ENCODE measurements at places on chromosomes 3 and 15. TPM values are rescaled to one million over a fixed set of nuclear protein-coding genes. Genes with fewer than 3 reads are reported as not detected.

DNA sequence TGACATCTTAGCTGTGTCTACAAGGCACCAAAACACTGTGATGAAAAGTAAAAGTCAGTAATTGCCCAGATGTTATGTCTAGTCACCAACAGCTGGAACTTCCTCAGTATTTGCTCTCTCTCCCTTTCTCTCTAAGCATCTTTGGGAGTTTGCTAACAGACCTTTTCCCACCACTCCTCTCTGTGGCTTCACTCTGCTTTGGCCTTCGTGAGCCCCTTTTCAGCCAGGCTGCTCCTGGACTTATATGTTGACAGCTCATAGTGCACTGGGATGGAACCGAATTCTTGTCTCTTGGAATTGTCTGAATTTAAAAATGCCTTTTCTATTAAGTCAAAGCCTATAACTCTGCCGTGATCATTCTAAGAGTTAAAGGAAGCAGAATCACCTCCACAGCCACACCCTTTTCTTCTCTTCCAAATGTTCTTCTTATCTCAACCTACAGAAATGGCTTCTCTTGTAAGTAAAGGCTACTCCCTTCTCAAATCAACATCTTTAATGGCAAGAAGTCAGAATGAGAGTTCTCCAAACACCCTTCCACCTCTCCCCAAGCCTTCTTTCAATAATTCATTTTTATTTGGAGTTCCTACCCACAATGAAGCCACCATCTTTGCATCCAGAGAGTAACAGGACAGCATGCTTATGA lies 17.2 kb upstream of the FOXP1 start:
- DNase-seq, result no peak

- DNase-seq, result no peak
These were observed 115.6 kb upstream of the CADPS start for GRCh38 chr3:62990704-62991413.

DNA sequence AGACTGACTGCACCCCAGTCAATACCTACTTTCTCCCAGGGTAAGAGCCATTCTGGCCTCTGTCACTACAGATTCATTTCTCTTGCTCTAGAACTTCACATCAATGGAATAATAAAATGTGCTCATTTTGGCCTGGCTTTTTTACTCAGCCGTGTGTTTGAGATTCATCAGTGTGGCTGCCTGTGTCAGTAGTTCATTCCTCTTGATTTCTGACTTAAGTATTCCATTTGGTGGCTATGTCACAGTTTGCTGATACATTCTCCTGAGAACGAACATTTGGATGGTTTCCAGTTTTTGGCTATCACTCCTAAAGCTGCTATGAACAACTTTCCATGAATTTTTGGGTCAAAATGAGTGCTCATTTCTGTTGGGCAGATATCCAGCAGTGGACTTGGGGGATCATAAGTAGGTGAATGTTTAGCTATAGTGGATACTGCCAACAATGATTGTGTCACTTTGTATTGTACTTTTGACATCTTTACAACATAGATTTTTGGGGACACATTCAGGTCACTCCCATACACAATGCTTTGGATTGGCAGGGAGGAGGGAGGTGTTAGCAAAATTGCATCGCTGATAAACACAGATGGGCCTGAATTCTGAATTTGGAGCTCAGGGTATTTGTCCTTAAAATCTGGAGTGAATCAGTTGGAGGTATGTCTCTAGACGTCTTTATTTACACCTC lies 19.8 kb upstream of the FAM107A start:
- DNase-seq, result no peak

- no peak for DNase-seq
These were observed 60.1 kb upstream of the PRR23E start for GRCh38 chr3:127132876-127133275.

DNA sequence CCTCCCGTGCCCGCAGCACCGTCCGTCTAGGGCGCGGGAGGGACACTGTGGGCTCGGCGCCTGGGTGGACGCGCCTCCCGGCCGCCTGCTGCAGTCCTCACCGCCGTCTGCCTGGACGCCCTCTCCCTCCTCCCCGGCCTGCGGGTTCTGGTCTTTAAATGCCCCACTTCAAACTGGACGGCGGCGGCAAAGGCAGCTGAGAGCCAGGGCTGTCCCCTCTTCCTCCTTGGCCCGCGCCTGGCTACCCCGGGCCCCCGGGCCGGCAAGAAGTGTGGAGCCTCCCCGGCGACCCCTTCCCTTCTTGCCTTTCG lies 426 bp downstream of the CBLB start:
- DNase-seq, result peak; percentile 44

GRCh38 chr15:101192081-101192480 lies 59.8 kb downstream of the CHSY1 start:
- no peak for DNase-seq

Gene LOXL1
- total RNA-seq, result 1.9 TPM

Gene ELL3
- 4.3 TPM for total RNA-seq

Gene TRPM1
- not detected for total RNA-seq
